ENCODE measurements at places on chromosomes 7 and 10. TPM values are rescaled to one million over a fixed set of nuclear protein-coding genes. Genes with fewer than 3 reads are reported as not detected.

The TMEM229A gene
- total RNA-seq = not detected

The CLDN4 gene
- 0.15 TPM for total RNA-seq

The GPR26 gene
- total RNA-seq = 0.11 TPM

The SYT15B gene
- total RNA-seq = 0.09 TPM

The COMMD3 gene
- total RNA-seq = 47.7 TPM

The CTBP2 gene
- total RNA-seq = 43.6 TPM

The NRF1 gene
- total RNA-seq = 15.7 TPM

The ATP6V0A4 gene
- total RNA-seq = not detected

The GTF2IRD1 gene
- total RNA-seq = 19.8 TPM

The FKBP6 gene
- under 0.01 TPM for total RNA-seq

The TACR2 gene
- total RNA-seq = not detected

The INMT gene
- 0.06 TPM for total RNA-seq

The NPC1L1 gene
- not detected for total RNA-seq

The ALOX5 gene
- 0.06 TPM for total RNA-seq

The SLC18A3 gene
- not detected for total RNA-seq

The MYPN gene
- total RNA-seq = 1.8 TPM

The GNAT3 gene
- not detected for total RNA-seq

The PLPP4 gene
- 3.9 TPM for total RNA-seq

The CUL1 gene
- 97.8 TPM for total RNA-seq

The PRSS2 gene
- not detected for total RNA-seq

The CFAP58 gene
- 0.06 TPM for total RNA-seq

The TBXAS1 gene
- 6.3 TPM for total RNA-seq

The TLX1 gene
- total RNA-seq = not detected

The ENKUR gene
- 0.33 TPM for total RNA-seq

The ZCWPW1 gene
- 1.5 TPM for total RNA-seq

The CDC14C gene
- not detected for total RNA-seq

The FAM25C gene
- not detected for total RNA-seq

The LAMB4 gene
- total RNA-seq = not detected

The CHCHD2 gene
- 1,375 TPM for total RNA-seq

The MMD2 gene
- total RNA-seq = not detected

The ACSL5 gene
- total RNA-seq = 18.3 TPM

The FAM13C gene
- 0.46 TPM for total RNA-seq

The DIP2C gene
- total RNA-seq = 2.7 TPM

The ACSM6 gene
- total RNA-seq = not detected

The AS3MT gene
- 0.34 TPM for total RNA-seq

The PLAC9 gene
- total RNA-seq = not detected

The PTF1A gene
- total RNA-seq = not detected

The IFIT1 gene
- total RNA-seq = 17.3 TPM

The ANKRD1 gene
- total RNA-seq = 94.4 TPM

The PLXDC2 gene
- total RNA-seq = 0.69 TPM

The SLC16A12 gene
- 0.06 TPM for total RNA-seq

The CYP2C19 gene
- not detected for total RNA-seq

The HMX2 gene
- 1.3 TPM for total RNA-seq

The ASZ1 gene
- not detected for total RNA-seq

The STX1A gene
- 133 TPM for total RNA-seq

The MSS51 gene
- total RNA-seq = 0.57 TPM

The GSDME gene
- 28.3 TPM for total RNA-seq

The HGF gene
- total RNA-seq = not detected

The HEPACAM2 gene
- not detected for total RNA-seq

The LRRC17 gene
- total RNA-seq = 88.4 TPM

The PODXL gene
- total RNA-seq = 27.8 TPM

The TBX20 gene
- total RNA-seq = 1.9 TPM

The ADARB2 gene
- total RNA-seq = 0.11 TPM

Data from Daoy (cell line).